ENCODE measurements at places on chromosomes 5 and 9.

- DNase-seq = no peak
These were observed 551 bp downstream of the N4BP3 start for GRCh38 chr5:178113841-178114324.

DNA sequence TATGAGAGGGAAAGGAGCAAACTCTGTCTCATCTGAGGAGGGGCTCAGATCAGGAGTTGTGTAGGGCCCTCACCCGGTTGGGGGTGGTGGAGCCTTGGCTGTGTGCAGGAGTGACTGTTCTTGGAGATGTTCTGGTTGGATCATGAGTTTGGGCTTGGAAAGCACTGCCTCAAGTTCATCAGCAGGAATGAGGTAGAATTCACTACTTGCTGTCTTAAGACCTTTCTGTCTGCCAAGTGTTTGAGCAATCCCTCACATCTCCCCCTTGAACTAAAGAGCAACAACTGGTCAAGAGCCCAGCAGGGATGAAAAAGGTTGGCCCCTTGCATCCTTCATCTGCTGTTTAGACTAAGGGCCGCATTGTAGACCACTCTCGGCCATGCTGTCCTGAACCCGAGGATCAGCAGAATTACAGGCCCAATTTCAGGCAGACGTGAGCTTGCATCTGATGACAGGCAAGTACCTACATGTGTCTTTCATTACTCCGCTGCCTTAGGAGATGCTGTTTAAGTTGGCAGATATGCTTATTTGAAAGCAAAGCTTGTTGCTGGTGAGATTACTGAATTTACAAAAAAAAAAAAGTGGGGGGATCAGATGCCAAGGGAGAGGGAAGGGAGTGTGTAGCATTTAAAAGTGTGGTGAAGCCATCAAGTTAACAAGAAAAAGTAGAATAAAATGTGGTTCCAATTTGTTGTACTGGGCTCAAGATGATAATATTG is 36.4 kb downstream of the PIK3R1 start:
- peak; percentile 73 for DNase-seq

GRCh38 chr9:73141282-73141681 is 10.4 kb upstream of the ANXA1 start:
- no peak for DNase-seq

- DNase-seq = peak; percentile 47
These were observed 8.6 kb downstream of the HAPLN1 start for GRCh38 chr5:83711982-83712601.

DNA sequence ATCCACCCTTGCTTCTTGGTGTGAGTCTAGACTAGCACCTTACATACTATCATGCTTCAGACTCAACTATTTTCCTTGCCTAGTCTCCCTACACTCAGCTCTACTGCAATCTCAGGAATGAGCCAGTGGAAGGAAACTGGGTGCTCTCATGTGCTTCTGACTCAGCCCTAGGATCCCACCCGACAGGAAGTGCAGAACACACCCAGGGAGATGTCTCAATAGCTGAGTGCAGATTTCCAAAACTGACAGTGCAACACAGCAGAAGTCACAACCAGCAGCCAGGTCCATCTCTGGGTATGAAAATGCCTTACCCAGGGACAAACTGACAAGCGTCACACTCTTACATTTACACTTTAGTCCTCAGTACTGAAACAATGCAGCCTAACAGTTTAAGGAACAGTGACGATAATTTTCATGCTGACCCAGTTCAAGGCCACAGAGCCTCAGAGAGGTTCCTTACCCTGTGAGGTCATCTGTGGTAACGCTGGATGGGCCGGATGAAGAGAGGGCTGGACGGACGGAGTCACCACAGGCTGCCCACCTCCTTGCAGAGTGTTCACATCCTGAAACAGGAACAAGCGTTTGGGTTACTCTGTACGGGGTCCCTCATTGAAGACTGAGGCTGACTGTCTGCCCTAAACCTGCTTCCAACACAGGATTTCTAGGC is 33.0 kb downstream of the FKBP15 start:
- peak; percentile 98 for DNase-seq

GRCh38 chr9:2027543-2028160 is 12.5 kb downstream of the SMARCA2 start:
- DNase-seq = no peak

- DNase-seq = no peak
These were observed 936.6 kb downstream of the NR2F1-AS1 start for GRCh38 chr5:92644266-92644886.

- DNase-seq = no peak
These were observed 61.8 kb downstream of the SMIM15 start for GRCh38 chr5:61100437-61100836.

GRCh38 chr9:20524776-20525175 is 97.5 kb downstream of the MLLT3 start:
- peak; percentile 42 for DNase-seq

DNA sequence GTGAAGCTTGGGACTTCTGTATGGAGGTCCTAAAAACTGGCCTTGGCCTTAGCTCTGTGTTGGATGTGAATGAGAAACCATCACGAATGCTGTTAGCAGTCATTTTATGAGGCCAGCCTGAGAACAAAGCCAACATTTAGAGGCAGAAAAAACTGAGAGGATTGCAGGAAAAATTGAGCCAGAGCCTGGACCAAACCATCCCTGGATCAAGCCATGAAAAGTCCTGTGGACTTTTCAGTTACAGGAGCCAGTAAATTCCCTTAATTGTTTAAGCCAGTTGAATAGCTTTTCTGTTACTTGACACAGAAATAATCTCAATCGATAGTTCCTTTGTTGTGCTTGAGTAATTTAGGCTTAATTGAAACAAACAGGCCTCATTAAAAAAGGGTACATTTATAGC is 42.6 kb upstream of the SPATA31D4 start:
- no peak for DNase-seq

DNA sequence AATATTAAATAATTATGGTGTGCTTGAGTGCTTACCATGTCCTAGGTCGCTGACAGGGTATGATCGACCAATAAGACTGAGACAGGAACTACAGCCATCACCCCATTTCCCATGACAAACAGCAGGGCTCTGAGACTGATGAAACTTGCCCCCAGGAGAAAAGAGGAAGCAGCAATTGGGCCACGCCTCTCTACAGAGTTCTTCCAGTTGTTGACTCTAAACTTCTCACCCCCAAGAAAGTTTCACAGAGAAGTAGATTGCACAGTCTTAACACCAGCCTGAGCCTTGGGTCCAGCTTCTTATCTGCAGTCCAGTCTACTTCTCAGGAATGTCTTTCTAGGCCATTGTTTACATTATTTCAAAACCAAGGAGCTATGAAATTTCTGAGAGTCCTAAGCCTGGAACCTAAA is 182.2 kb upstream of the ANKRD55 start:
- DNase-seq = peak; percentile 61

GRCh38 chr5:178473854-178474253 is 116.3 kb downstream of the COL23A1 start:
- no peak for DNase-seq

DNA sequence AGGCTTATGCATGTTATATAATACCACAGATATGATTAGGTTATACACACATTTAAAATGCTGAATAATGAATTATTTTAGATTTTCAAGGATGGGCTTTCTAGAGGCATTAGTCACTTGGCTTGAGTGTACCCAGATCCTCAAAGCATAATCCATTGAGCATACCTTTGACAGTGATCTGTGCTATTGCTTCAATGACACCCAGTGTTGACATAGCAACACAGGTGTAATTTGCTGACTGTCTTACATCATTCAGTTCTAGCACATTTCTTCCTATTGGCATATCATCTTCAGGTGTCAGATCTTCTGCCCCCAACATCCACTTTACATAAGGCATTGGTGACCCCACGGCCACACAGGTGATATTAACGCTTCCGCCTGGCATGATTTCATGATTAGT is 721.5 kb upstream of the DMAC1 start:
- DNase-seq = no peak

DNA sequence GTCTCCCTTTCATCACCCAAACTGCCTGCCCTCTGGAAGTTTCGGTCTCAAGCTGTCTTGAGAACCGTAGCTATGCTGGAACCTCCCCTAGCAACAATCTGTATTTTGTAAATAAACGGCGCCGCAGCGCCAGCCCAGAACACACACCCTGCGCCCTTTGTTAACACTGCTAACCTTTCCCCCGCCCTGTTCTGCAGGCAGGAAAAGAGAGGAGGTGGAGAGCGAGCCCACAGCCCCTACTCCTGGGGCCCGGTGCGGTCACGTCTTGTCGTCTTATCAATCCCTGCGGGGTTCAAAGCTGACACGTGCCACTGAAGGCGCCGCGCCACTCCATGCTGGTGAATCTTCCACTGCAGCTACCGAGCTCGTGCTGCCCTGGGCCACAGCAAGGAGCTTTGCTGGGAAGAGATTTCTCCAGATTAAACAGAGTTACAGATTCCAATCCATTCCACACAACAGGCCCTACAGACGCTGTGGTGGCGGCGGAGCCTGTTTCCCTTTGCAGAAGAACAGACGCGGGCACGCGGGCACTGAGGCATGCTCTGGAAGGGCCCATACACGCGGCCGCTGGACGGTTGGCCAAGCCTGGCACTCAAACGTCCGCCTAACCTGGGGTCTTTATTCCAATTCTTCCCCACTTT is 25.3 kb downstream of the ZDHHC11B start:
- no peak for DNase-seq

DNA sequence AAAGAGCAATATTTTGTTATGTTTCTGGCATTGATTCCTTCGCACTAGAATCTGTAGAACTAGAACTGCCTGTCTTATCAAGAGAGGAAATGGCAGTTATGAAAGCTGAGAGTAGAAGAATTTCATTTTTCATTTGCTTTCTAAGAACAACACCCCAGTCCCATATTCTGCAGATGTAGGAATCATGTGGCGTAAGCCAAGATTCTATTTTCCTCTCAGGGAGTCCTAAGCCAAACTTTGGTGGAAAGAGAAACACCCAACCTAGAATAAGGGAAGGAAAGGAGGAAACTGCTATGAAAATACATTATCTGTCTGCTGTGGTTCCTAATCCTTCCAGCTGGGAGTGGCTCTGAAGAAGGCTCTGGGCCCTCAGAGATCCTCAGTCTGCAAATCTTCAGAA is 1176.9 kb upstream of the C9orf72 start:
- no peak for DNase-seq

DNA sequence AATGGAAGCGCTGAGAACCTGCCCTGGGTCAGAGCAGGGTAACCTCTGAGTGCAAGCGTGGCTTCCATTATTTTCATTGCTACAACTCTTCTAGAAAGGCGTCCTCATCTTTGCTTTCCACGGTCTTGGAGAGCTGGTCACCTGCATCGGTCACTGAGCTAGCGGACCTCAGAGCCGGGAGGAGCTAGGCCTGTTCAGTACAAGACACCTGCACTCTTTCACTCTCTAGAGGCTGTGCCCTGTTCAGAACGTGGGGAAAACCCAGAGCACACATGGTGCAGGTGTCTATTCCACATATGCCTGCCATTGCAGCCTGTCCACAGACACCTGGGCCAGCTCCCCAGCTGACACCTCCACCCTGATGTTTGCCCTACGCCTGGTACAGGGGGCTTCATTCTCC is 147.8 kb upstream of the IRX2 start:
- no peak for DNase-seq

DNA sequence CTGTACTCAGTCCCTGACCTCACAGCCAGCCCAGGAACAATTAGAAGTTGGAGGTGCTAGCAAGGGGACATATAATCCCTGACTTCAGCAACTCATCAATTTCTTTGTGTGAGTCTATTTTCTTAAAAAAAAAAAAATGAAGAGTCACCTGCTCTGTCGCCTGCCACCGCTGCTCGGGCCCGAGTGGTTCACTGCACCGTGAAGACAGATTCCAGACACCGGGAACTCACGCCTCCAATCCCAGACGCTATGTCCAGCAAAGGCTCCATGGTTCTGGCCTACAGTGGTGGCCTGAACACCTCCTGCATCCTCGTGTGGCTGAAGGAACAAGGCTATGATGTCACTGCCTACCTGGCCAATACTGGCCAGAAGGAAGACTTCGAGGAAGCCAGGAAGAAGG is 606.6 kb downstream of the PRELID2 start:
- DNase-seq = no peak

DNA sequence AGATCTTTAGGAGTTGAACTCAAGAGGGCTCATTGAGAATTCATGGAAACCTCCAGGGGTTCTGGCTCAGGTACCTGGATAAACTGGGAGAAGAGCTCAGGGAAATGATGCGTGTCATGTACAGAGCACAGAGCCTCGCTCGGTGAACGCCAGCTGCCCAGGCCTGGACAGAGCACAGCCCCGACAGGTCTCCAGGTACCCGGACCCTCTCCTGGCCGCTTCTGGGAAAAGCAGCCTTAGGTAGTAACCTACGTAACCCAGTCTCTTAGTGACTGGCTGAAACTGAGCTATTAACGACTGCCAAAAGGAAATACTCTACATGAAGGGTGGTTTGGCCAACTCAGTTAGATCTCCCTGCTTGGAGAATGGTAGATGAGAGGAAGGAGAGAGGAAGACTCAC is 157.4 kb downstream of the TTLL11 start:
- no peak for DNase-seq

DNA sequence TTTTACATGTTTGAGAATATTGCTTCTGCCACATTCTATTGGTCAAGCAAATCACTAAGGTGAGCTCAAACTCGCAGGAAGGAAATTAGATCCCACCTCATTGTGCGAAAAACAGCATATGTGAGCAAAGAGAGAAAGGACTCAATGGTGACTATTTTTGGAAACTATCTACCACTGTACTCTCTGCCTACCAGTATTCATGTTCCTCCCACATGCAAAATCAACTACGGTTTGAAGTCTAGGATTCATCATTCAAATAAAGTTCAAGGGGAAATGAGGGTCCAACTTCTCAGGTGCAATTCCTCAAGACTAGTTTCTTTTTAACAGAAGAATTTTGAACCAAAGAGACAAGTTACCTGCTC is 60.6 kb downstream of the FAM174A start:
- no peak for DNase-seq

DNA sequence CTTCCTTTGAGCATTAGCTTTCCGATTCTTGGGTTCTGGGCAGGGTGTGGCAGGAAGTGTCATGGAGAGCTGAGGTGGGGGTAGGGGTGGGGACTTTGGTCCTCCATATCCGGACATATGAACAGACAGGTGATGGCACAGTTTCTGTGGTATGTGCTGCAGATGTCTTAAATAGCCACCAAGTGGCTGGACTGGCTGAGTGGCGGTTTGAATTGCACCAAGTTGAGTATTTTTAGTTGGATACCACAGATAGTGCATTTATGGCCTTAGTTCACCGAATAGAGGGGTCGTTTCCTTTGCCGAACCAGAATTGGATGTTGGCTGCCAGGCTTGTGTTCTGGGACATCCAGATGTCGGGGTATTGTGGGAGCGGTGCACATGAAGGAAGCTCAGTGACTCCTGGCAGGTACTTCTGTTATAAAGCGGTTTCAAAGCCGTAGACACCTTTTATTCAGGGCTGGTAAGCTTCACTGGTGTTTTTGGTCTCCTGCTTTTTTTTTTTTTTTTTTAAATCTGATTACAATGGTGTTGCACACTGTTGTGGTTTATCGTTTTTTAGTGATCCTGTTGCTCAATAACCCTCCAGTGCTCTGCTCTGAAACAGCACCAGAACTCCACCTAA is 15.1 kb upstream of the TNFAIP8 start:
- DNase-seq = no peak

- no peak for DNase-seq
These were observed 5.0 kb upstream of the FBXL7 start for GRCh38 chr5:15495026-15495425.

All from epithelial cell of esophagus (primary cell).